IPS-NIHi11 (cell line): ENCODE measurements at places on chromosomes 4 and X.
A peak's percentile ranks its signal among the peaks of the same experiment; 100 is the strongest.

- no peak for DNase-seq
Observed at GRCh38 chr4:148159793-148160192, 282.4 kb downstream of the NR3C2 start.

DNA sequence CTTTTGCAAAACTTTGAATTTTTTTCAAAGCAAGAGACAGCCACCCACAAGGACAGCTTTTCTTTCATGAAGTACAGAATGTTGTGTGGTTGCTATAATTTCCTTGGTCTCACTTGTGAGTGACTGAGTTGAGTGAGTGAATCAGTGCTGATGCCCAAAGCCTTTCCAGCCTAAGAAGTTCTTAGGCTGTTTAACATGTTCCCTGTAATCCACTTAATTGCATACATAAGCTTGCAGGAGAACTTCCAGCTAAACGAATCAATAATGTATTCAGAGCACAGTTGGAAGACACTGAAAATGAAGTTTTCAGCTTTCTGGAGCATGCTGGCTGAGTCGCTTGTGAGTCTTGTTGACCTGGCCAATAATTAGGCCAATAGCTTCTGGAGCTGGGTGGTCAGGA is 42.0 kb upstream of the GK2 start:
- DNase-seq = no peak

- DNase-seq = no peak
Observed at GRCh38 chr4:53840643-53841042, 223.8 kb downstream of the CHIC2 start.

- DNase-seq = peak; percentile 33
Observed at GRCh38 chr4:184061582-184061981, 156.1 kb downstream of the ENPP6 start.

DNA sequence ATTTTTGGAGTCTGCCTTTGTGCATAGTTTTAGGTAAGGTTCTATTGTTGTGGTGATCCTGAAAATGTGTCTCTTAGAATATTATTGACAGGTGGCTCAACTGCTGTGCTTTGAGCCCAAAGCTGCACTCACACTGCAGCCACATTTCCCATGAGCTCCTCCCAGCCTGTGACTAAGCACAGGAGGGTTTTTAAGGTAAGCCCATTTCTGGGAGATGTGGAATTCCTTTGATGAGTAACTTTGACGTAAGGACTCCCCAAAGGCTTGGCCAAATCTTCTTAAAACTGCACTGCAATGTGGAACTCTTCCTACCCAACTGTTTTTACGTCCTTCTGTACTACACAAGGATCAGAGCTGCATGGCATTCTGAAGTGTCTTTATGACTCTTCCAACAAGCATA is 20.0 kb upstream of the TMPRSS11A start:
- no peak for DNase-seq

DNA sequence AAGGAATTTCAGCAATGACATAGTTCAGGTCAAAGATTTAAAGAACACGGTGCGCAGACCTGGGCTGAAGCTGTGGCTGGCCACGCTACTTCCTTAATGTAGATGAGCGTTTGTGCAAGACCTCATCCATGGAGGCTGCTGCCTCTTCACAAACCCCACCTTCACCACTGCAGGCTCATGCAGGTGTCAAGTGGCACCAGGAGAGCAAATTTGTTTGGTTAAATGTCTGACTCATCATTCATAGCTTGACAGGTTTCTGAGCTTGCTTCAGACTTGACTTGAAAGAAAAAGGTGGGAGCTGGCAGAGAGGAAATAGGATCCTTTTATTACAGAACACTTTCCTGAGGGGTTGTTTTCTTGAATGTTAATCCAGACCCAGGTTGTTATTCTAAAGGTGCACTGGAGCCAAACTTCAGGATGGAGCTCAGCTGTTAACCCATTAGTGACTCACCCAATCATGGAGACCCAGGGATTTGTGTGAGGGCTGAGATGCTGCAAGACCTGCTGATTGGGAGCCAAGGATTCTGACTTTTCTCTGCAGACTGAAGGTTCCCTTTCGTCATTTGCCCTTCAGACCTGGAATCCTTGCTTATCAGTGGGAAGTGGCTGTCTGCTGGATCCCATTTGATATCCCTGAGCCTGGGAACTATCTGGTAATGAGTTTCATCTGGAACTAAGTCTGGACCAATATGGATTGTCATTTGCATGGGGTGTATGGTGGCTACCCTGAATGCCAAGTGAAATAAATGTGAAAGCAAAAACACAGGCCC is 315.3 kb downstream of the PTTG2 start:
- peak; percentile 51 for DNase-seq

GRCh38 chr4:169582706-169583105 is 29.7 kb downstream of the NEK1 start:
- DNase-seq = no peak

- DNase-seq = no peak
Observed at GRCh38 chr4:123869286-123870215, 473.0 kb downstream of the SPRY1 start.

GRCh38 chr4:124173912-124174311 is 538.6 kb downstream of the ANKRD50 start:
- no peak for DNase-seq

GRCh38 chrX:147494365-147494764 is 417.4 kb upstream of the FMR1 start:
- DNase-seq = no peak

GRCh38 chr4:140004549-140004895 is 149.5 kb downstream of the MAML3 start:
- peak; percentile 64 for DNase-seq

- DNase-seq = peak; percentile 18
Observed at GRCh38 chr4:73705056-73705432, 35.3 kb upstream of the CXCL8 start.

DNA sequence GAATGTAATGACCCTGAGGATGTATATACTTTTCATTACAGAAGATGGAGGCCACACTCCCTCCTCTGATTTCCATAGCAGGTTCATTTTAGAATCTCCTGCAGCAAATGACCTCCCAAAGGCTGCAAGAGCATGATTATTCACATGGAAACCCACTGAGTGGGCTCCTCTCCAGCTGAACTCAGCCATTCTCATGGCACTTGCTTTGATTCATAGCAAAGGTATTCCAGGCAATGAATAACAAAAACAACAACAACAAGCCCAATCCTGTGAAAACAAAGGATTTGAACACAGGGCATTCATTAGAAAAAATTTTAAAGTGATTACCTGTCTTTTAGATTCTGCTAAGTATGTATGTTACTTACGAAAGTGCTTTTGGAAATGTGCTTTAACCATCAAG is 894.0 kb upstream of the FRG1 start:
- peak; percentile 57 for DNase-seq

DNA sequence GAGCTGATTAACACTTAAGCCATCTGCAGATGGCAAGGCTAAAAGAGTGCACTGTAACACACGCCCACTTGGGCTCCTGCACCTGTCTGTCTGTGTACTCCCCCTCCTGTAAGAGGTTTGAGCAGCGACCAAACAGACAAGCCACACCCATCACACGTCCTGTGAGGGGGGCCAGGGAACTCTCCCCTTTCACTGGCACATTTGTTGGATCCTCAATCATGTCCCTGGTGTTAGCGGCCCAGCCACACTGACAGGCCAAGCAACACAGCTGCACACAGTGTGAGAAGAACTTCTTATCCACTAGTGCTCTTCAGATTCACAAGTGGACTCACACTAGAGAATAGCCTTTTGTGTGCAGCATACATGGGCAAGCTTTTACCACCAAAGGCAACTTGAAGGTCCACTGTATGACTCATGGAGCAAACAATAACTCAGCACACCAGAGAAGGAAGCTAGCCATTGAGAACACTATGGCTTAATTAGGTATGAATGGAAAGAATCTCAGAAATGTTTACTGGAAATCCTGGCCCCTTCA is 29.1 kb upstream of the UTP14A start:
- DNase-seq = peak; percentile 32

DNA sequence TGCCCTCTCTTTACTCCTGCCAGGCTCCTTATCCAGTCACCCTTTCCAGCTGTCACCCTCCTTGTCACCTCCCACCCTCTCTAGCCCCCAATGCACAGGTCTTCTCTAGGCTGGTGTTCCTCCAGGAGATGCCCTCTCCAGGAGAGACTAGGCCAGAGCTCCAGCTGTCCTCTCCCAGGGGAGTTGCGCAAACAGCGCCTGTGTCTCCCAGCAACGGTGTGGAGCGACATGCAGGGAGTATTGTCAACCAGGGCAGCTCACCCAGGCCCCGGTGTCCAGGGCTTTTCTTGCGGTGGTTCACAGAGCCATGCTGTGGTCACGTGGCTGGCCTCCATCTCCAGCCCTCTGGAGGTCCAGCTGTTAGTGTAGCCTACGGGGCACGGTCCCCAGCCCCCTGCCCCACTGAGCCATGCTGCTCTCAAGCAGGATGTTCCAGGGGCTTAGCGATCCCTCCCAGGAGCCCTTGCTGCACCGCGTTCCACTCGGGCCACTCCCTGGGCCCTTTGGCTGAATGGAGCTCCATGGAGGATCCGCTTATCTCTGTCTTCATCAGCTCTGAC is 34.8 kb downstream of the CCNQ start:
- no peak for DNase-seq

DNA sequence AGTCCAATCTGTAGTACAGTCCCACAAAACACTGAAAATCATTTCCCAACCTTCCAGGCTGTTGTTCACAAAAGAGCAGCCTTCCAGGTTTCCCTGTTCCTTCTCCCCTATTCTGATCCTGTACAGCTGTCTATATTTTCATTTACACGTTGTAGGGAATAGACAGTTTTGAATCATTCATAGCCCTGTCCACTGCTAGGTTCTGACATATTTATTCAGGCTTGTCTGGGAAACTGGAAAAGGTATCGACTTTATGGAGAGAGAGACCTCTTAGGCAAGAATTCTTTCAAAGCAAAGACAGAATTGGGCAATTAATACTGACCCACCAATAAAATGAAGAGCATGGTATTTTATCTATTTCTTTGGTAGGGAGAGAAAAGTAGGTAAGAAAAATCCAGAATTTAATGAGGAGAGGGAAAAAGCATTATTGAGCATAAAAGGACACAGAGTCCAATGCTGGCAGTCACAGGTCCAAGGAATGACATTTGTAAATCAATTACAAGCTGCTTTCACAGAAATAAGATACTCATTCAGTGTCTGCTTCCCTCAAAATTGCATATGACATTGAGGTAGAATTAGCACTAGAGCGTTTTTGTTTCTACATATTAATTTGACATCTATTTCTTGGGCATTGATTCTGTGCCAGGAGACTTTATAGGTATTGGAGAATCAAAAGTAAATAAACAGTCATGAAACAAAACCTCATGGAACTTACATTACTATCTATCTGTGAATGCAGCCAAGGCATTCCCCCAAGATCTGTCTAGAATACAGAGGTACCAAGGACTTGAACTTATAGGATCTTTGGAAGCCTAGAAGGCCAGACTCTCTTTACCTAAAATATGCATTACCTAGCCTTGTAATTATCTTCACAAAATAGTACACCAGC is 127.2 kb downstream of the CAMK2D start:
- DNase-seq = no peak

- DNase-seq = no peak
Observed at GRCh38 chr4:148048598-148048997, 316.7 kb downstream of the ARHGAP10 start.

DNA sequence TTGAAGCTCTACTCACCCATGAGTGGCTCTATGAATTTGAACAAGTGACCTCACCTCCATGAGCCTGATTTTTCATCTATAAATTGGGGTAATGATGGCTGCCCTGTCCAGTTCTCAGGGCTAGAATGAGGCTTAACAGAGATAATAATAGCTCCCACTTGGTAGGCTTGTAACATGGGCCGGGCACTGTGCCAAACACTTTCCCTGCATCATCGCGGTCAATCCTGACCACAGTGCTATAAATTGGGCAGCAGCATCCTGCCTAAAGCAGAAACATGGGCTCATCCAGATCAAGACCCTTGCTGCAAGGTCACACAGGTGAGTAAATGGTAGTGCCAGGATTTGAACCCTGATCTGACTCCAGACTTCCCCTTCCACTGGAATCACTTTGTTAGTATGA is 12.8 kb downstream of the APLN start:
- DNase-seq = no peak

- DNase-seq = peak; percentile 3
Observed at GRCh38 chrX:119899125-119899524, 3.4 kb downstream of the AKAP14 start.

DNA sequence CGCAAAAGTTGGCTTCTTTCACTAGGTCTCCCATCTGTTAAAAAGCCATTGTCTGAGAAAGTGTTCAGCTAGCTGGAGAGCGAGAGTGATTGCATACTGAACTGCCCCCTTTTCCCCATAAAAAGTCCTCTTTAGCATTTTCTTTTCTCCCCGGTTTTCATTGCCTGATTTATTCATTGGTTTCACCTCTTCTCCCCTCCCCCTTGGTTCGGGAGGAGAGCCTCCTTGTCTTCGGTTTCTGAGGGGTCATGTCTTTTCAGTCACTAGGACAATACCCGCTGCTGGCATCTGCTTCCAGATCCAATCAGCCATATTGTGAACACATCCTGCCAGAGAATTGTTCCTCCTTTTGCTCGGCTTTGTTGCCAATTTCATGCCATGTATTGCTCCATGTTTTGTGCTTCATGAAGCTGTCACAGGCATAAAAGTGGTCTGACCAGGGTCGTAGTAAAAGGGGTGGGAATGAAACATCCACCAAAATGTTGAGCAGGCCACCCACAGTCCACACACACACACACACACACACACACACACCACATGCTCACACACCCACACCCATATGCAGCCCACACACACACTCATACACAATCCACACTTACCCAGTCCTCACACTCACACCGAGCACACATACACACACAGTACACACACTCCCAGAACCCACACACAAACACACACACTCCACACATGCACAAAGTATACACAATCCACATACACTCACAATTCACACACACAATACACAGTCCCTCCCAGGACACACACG is 136.0 kb downstream of the NKX6-1 start:
- DNase-seq = no peak

DNA sequence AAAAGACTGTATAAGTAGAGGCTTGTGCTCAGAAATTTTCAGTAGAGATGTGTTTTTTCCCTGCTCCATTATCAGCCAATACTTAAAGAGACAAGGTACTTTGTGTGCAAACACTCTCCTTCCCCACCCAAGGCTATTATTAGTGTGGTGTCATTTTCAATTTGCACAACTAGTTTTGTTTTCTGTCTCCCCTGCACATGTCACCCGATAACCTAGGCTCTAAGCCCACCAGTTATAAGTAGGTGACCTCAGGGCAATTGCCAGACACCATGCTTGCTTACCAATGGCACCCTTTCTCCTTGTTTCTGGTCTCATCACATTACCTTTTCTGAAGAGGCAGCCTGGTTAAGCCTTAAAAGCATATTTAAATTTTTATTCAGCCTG is 8.0 kb upstream of the GUCY1A1 start:
- DNase-seq = no peak

- peak; percentile 41 for DNase-seq
Observed at GRCh38 chrX:47568656-47569295, 7.8 kb downstream of the ARAF start.

- DNase-seq = peak; percentile 60
Observed at GRCh38 chr4:87848622-87849351, 16.0 kb downstream of the MEPE start.

DNA sequence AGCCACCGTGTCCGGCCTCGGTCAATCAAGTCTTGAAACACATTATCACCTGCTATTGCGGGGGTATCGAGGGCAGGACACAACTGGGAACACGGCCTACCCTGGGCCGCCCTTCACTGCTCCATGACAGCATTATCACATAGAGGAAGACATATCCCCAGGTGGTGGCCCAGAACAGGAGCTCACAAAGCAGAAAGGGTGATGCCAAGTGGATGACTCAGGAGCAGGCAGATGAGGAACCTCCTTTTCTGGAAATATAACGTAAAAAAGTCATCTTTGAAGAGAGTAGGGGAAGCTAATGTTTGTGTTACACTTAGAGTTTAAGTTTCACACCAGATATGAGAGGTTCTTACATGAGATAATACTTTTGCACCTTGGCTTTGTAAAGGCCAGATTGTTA is 5.3 kb upstream of the SUPT20HL1 start:
- no peak for DNase-seq
